ENCODE measurements at places on chromosomes 6 and 20.
A peak's percentile ranks its signal among the peaks of the same experiment; 100 is the strongest.

- DNase-seq = peak; percentile 63
Measured at GRCh38 chr6:114747995-114748625, 405.3 kb upstream of the HS3ST5 start.

- DNase-seq = peak; percentile 11
Measured at GRCh38 chr6:106790935-106791334, 161.6 kb downstream of the QRSL1 start.

GRCh38 chr6:161152907-161153662 is 120.8 kb downstream of the AGPAT4 start:
- peak; percentile 37 for DNase-seq

- peak; percentile 85 for DNase-seq
Measured at GRCh38 chr20:40689943-40690835, 1.2 kb upstream of the MAFB start.

- peak; percentile 41 for DNase-seq
Measured at GRCh38 chr6:113529196-113529595, 327.9 kb upstream of the MARCKS start.

DNA sequence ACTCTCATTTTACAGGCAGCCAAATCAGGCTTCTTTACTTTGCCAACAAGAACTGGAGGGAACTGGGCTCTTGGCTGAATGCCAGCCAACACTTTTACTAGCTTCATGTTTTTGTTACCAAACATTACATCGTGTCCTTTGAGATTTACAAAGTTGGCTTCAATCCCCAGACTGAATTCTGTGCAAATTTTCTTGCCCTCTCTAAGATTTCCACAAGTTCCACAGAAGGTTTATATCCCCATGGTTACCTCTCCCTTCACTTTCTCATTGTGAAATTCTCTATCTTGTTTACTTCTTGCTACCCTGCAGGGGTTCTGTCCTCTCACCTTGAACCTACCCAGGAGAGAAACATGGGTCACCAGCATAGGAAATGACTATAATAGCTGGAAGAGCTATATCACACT is 37.6 kb upstream of the PLCB1 start:
- DNase-seq = no peak

GRCh38 chr6:139625998-139626975 is 251.8 kb upstream of the CITED2 start:
- DNase-seq = no peak

GRCh38 chr6:148082696-148083095 is 259.9 kb upstream of the SASH1 start:
- no peak for DNase-seq

- no peak for DNase-seq
Measured at GRCh38 chr6:78670802-78671201, 196.5 kb upstream of the IRAK1BP1 start.

DNA sequence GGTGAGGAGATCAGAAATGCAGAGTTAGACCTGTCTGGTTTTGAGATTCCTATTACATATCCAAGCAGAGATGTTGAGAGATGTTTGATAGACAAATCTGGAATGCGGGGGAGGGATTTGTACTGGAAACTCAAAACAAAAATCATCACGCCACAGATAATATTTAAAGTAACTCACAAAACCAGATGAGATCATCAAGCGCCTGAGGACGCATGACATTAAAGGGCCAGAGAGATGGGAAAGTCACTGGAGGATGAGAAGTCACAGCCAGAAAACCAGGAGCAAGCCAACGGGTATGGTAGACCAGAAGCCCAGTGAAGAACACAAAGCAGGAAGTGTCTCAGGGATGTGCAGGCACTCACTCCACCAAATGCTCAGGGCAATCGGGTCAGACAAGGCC is 87.7 kb downstream of the DLL1 start:
- DNase-seq = no peak

- DNase-seq = no peak
Measured at GRCh38 chr6:20236344-20236743, 24.1 kb upstream of the MBOAT1 start.

GRCh38 chr6:21332077-21332476 is 261.5 kb upstream of the SOX4 start:
- DNase-seq = no peak

DNA sequence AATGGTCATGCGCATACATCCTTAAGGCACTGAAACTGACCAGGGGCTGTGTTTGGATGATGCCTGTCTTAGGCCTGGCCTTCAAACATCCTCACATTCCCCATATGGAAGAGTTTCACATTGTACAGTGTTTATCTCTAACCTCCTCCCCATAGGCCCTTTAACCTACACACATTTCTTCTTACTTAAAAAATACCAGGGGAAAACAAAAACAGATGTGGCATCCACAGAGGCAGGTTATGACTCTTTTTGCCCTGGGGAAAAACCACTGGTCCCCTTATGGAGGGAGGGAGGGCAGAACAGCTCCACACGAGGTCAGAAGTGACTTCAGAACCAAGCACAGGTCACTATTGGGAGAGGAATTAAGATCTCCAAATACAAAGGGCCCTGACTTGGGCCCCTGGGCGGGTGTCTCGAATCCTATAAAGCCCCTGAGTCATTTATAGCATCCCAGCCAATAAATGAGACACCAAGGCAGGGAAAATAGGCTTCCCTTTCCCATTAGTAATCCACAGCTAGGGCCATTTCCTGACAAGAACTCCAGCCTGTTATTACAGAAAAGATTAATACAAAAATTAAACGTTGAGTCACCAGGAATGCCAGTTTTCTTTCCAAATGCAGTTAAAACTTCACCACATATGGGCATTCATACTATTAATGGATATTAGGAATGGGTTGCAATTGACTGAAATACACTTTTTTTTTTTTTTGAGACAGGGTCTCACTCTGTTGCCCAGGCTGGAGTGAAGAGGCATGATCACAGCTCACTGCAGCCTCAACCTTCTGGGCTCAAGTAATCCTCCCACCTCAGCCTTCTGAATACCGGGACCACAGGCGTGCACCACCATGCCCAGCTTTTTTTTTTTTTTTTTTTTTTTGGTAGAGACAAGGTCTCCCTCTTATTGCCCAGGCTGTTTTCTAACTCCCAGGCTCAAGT is 107.2 kb downstream of the ATP9A start:
- peak; percentile 92 for DNase-seq

DNA sequence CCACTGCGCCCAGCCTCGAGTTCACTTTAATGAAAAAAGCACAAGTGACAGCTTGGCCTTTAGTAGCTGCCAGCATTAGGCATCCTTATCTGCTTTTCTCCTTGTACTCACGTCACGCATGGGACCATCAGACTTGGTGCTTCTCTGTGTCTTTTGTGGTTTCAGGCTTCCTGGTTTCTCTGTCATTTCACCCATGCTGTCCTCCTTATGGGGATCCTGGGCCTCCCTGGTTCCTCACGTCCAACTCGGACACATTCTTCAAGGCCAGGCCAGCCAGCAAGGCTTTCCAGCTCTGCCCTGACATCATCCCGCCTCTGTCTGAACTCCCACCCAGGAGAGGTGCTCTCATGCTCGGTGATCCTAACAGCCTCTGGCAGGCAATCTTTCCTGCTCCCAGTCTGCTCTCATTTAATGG is 83.2 kb downstream of the TIAM2 start:
- no peak for DNase-seq

DNA sequence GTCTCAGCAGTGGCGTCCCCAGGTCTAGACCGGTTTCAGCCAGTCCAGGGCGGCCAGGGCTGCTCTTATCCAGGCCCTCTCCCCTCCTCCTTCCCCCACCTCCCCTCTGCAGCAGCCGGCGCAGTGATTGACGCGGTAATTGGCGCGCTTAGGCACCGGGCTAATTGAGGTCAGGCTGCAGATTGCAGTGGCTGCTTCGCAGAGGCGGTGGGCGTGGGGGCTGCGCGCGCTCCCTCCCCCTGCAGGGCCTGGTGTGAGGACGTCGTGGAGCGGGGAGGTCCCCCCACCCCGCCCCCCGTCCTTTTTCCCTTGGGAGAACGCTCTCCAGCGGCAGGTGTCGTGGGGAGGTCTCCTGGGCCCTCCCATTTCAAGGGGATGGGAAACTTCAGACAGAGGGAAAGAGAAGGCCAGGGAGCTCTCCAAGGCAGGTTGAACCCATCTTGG is 70.4 kb upstream of the BLCAP start:
- no peak for DNase-seq

DNA sequence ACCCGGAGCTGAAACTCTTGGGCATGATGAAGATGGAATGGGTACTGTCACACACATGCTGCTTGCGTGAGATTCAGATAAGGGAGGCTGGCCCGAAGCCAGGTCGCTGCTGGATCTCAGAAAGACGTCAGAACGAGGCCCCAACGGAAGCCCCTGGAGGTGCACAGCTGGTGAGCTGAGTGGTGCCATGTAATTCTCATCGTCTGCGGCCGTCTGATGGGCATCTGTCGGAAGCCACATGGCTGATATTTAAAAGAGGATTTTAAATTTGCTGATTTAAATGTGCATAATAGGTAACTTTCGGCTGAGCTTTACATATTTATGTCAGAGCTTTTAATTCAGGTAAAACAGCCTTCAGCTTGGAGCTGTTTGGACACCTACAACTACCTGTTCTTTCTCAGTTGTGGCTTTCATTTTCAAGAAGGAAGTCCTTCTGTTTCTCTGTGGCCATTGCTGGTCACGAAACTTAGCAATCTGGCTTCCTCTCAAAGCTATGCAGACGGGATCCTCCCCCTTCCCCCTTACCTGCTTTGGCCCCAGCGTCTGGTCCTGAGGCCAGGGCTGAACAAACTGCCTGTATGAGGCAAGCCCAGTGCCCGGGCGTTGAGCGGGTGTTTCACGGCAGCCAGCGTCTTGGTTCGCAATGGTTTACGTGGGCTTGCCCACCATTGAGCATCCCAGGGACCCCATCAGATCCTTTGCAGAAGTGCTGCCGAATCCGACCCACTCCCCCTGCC is 9.2 kb downstream of the SLCO4A1 start:
- DNase-seq = no peak

- DNase-seq = no peak
Measured at GRCh38 chr6:118999494-119000040, 64.6 kb upstream of the MCM9 start.

GRCh38 chr20:35271073-35271882 is 6.6 kb downstream of the MMP24OS start:
- no peak for DNase-seq

GRCh38 chr6:113651920-113652319 is 205.2 kb upstream of the MARCKS start:
- no peak for DNase-seq

GRCh38 chr20:41293269-41294037 is 24.1 kb downstream of the ZHX3 start:
- peak; percentile 20 for DNase-seq

DNA sequence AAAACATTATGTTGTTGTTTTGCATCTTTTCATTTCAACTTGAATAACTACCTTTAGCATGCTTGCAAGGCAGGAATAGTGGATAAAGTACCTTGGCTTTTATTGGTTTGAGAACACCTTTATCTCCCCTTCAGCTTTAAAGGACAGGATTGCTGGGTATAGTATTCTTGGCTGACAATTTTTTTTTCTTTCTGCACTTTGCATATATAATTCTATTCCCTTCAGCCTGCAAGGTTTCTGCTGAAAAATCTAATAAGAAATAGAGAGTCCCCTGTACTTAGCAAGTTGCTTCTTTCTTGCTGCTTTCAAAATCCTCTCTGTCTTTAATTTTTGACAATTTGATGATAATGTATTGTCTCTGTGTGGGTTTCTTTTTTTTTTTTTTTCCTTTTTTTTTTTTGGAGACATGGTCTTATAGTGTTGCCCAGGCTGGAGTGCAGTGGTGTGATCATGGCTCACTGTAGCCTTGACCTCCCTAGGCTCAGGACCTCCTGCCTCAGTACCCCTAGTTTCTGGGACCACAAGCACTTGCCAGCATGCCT is 47.1 kb downstream of the SMAP1 start:
- DNase-seq = no peak

GRCh38 chr20:17541996-17542395 is 10.8 kb upstream of the BFSP1 start:
- peak; percentile 53 for DNase-seq

DNA sequence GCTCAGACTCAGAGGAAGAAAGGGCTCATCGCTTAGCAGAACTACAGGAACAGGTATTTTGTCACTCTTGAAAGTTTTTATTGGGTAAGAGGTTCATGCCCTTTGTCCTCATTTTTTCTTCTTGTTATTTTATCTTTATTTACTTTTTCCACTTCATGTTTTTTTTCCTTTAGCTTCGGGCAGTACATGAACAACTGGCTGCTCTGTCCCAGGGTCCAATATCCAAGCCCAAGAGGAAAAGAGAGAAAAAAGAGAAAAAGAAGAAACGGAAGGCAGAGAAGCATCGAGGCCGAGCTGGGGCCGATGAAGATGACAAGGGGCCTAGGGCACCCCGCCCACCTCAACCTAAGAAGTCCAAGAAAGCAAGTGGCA is 9.5 kb downstream of the BRD2 start:
- no peak for DNase-seq

DNA sequence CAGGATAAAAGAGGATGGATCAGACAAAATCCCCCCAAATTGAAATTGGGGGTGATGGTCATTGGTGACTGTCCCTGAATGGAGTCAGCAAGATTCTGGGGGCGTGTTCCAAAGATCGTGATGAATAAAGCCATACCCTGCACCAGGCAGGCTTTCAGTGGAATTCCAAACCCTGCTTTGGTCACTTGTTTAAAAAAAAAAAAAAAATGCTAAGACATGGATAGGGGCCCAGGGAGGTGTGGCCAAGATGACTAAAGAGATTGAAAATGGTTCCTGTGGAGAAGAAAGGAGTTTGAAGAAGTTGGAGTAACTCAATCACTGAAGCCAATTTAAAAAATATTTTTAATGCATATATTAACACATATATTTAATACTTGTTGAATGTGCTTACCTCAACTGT is 161.4 kb upstream of the KCNG1 start:
- DNase-seq = peak; percentile 29

DNA sequence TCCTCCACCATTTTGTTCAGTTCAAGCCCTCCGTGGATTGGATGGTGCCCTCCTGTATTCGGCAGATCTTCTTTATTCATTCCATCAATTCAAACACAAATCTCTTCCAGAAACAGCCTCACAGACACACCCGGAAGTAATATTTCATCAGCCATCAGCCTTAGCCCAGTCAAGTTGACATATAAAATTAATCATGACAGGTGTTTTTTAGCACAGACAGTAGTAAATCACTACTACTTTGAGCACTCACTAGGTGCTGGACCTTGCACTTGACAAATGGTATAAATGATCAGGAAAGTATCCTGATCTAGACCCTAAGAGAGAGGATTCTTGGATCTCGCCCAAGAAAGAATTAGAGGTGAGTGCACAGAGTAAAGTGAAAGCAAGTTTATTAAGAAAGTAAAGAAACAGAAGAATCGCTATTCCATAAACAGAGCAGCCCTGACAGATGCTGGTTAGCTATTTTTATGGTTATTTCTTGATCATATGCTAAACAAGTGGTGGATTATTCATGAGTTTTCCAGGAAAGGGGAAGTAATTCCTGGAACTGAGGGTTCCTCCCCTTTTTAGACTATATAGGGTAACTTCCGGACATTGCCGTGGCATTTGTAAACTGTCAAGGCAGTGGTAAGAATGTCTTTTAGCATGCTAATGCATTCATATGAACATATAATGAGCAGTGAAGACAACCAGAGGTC is 194.6 kb upstream of the LAMP5 start:
- DNase-seq = no peak

All from ELR (cell line).